ENCODE measurements at places on chromosomes 5 and 9. TPM values are rescaled to one million over a fixed set of nuclear protein-coding genes. Genes with fewer than 3 reads are reported as not detected.

DNA sequence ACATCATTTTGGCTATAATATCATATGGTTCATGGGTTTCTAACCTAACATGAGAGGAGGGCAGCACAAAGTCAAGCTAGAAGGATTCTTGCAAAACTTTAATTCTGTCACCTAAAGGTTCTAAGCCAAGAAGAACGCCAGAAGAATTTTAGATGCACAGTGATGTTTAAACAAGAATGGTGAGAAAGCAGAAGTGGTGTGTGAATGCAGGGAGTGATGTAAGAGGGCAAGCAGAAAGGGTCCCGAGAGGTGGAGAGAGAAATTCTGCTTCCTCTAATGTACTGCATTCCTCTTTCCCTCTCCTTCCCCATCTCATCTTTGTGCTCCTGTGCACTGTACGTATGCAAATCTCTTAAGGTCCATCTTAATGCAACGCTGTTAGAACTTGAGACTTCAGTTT, 2.1 kb upstream of the TRMO start:
- peaks cover 2% of the 10 kb centered on the region for H3K27me3 ChIP-seq
- H3K4me3 ChIP-seq = no peak overlapping the region
- peaks cover 36% of the 10 kb centered on the region for H3K4me1 ChIP-seq
- peaks cover 4% of the 10 kb centered on the region for H3K36me3 ChIP-seq
- no peak for DNase-seq

GRCh38 chr9:127033789-127034188, 88.6 kb downstream of the ANGPTL2 start:
- H3K27ac ChIP-seq = no peak overlapping the region
- no peaks in the 10 kb centered on the region for H3K4me1 ChIP-seq
- DNase-seq = no peak
- no peaks in the 10 kb centered on the region for H3K36me3 ChIP-seq

- H3K27ac ChIP-seq = peak overlapping the region; percentile 42
- H3K36me3 ChIP-seq = peaks cover 54% of the 10 kb centered on the region
- H3K4me1 ChIP-seq = peaks cover 27% of the 10 kb centered on the region
- no peak overlapping the region for H3K4me3 ChIP-seq
Measured at GRCh38 chr9:128102861-128103588, 24.5 kb downstream of the PTGES2 start.

Gene ESM1
- 0.37 TPM for total RNA-seq

- no peaks in the 10 kb centered on the region for H3K27me3 ChIP-seq
- H3K4me3 ChIP-seq = no peak overlapping the region
- H3K27ac ChIP-seq = no peak overlapping the region
- peaks cover 3% of the 10 kb centered on the region for H3K4me1 ChIP-seq
- DNase-seq = no peak
Measured at GRCh38 chr9:85978496-85978895, 37.5 kb downstream of the NAA35 start.
